ENCODE measurements at places on chromosomes 4 and X.

DNA sequence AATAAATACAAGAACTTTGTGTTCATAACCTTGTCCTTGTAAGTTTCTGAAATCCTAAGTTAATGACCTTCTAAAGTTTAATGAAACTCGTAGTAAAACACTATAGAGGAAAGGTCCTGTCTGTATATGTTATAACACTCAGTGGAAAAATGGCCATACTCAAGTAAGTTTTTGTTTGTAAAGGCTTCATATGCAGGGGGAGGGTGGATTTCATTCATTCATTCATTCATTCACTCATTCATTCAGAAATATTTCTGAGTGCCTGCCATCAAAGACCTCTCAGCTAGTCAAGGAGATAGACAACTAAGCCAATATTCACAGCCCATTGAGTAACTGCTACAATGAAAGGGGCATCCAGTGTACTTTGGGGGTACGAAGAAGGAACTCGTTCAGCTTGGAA, 6.9 kb upstream of the TMEM156 start:
- DNase-seq = no peak

- DNase-seq = no peak
Observed at GRCh38 chrX:42708222-42708621, 69.7 kb downstream of the PPP1R2C start.

GRCh38 chrX:85630901-85631300, 251.4 kb upstream of the POF1B start:
- no peak for DNase-seq

- DNase-seq = no peak
Observed at GRCh38 chr4:176479767-176480166, 160.0 kb downstream of the SPCS3 start.

- no peak for DNase-seq
Observed at GRCh38 chr4:28562913-28563312, 1702.3 kb downstream of the STIM2 start.
